ENCODE measurements at places on chromosomes 3 and 15.

DNA sequence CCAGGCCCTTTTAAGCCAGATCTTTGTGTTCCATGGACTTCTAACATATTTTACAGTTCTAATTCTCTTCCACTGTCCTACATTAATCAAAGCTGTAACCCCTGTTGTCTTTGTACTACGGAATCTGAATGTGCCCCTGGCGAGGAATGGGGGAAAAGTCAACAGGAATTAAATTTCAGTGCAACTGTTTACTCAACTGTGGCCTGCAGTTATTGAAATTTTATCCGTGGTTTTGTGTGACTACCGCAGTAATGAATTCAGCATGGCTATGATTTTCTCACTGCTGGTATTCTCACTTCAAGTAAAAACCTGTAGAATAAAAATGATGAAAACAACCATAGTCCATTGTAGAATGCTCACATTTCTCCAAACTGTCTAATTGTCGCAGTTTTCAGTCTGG lies 388.0 kb downstream of the FOXP1 start:
- no peak for DNase-seq

- DNase-seq = no peak
Measured at GRCh38 chr3:63050548-63051177, 175.4 kb upstream of the CADPS start.

- no peak for DNase-seq
Measured at GRCh38 chr15:91530956-91531582, 322.4 kb upstream of the SLCO3A1 start.

- DNase-seq = no peak
Measured at GRCh38 chr3:7789324-7789723, 712.3 kb upstream of the LMCD1 start.

DNA sequence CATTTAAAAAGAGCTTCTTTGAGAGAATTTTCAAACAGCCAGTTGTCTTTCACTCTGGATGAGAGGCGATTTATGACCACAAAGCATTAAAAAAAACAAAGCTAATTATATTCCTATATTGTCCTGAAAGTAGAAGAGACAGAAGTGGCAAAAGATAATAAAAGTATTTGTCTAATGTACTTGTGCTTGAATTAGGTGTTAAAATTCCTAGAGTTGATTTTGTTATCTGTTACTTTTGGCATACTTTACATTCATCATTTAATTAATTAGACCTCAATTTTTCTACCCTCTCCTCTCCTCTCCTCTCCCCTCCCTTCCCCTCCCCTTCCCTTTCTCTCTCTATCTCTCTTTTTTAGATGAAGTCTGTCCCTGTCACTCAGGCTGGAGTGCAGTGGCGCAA lies 635.1 kb upstream of the ZNF385D start:
- no peak for DNase-seq

DNA sequence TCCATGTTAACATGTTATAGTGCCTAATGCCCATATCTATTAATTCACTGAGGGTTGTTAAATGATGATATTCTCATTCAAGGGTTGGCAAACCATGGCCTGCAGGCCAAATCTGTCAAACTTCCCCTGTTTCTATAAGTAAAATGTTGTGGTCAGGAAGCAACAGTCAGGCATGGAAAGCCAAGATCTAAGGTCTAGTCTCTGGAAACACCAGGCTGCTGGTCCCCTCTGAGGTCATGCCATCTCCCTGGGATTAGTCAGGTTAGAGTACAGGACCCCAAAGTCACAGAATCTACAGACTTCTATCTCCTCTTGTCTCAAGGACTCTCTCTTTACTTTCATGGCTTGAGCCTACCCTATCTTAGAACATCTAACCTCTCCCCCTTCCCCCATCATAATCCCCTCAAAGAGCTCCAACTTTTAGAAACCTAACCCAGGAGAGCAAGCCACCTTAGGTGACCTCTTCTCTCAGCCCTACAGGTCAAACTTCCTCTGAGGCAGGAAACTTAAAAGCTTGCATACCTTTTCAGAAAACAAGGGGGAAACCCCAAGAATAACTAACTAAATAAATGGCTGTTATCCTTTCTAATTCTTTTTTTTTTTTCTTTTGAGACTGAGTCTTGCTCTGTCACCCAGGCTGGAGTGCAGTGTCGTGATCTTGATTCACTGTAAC lies 15.3 kb upstream of the HERC1 start:
- DNase-seq = no peak

DNA sequence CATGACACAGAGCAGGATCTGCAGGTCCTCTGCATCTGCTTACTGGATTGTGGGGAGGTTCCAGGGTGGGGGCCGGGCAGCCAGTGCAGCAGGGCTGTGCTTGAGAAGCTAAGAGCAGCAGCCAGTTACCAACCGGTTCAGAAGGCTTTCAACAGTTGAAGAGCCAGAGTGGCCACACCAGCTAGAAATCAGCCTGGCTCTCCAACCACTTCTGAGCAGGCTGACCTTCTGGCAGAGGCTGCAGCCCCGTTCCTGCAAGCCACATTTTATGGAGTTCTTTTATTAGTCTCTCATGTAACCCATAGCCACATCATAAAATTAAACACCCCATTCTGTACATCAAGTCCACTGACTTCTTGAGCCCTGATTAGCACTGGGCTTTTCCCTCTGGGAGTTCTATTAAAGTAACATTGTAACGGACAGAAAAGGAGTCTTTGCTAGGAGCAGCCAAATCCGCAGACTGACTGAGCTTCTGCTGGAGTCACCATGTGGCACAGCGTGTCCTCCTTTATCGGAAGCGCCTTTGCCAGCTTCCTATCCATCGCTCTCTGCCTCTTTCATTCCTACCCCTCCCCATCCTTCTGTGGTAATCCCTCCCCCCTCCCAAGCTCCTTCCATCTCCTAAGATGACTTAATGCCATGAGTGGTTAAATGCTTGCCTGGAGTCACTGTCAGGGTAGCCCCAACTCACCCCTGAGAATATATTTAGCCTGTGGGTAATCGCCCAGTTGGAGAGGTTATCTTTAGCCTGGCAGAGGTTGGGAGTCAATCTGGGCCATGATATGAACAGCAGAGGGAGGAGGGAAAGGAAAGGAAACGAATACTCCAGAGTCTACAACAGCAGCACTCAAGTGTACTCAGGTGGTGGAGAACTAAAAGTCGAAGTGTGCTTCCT lies 138.5 kb upstream of the HES1 start:
- no peak for DNase-seq

DNA sequence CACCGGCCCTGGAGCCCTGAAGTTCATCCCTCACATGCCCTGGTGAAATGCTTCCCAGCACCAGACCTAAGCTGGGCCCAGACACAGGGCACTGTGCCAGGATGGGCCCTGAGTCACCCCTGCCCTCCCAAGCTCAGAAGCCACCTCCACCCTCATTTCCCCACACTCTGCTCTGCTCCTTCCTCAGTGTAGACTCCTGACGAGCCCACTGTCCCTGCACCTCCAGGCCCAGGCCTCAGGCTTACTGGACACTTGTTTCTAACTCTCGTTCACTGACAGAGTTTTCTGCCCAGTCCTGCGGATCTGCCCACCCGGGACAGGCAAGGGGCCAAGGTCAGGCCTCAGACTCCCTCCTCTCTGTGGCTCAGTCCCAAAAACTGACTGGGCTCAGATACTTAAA lies 112.6 kb upstream of the RNF7 start:
- DNase-seq = no peak

DNA sequence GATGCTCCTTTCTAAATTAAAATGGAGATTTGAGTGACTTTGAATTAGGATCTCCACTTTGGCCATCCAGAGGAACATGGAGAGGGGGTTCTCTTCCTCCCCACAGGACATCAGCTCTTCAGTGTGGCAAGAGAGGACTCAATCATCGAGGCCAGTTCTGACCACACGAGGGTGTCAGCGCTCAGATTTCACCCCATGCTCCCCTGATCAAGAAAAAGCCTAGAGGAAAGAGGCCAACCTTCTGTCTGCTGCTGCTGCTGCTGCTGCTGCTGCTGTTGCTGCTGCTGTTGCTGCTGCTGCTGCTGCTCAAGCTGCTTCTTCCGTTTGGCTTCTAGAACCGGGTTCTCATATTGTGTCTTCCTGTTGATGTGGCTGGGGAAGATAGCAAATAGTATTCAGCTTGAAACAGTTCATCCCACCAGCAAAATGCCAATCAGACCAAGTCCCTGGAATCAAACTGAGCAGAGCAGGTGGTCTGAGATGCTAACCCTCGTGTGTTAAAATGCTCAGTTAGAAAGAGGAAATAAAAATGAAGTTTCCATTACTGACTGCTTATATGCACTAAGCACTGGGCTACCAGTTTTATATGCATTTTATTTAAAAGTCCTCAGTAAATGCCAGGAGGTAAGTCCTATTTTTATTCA lies 599.0 kb downstream of the MAGI1 start:
- DNase-seq = no peak

DNA sequence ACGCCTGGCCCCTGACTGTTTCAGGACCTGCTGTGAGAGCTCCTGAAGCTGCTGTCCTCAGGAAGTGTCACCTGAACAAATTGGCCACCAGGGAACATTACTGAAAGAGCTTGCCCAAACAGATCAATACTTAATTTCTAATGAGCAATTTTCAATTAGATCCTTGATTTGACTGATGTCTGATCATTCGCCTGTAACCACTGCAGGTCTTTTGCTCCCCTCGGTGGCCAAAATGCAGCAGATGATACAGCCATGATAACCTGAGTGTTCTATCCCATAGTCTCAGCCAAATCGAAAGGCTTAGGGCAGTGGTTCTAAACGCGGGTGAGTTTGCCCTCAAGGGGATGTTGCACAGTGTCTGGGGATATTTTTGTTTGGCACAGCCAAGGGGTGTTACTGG lies 57.6 kb upstream of the MEX3B start:
- DNase-seq = no peak

- DNase-seq = no peak
Measured at GRCh38 chr3:55487381-55488241, 505 bp upstream of the WNT5A start.

- no peak for DNase-seq
Measured at GRCh38 chr3:34360713-34361112, 562.3 kb downstream of the PDCD6IP start.

DNA sequence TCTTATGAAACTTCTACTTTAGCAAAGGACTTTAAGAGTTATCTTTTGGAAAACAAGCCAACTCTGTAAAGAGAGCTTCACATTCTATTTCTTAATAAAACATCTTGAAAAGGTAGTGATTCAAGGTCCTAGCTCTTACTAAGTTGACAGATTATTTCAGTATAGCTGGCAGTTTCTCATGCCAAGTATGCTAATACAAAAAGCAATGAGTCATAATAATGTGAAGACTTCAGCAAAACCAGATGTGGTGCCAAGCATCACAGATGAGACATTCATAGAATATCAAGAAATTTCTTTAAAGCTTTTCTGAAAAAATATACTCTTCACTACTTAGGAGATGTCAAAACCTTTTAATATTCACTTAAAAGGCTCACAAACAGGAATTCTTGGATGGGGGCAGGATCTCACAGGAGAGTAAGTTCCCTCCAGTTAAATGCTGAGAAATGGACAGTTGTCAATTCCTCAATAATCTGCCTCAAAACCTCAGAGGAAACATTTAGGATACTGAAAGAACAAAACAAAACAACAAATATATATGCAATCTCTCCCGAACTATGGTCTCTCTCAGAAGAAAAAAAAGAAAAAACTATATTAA lies 45.6 kb downstream of the DCBLD2 start:
- no peak for DNase-seq

GRCh38 chr3:53715815-53716483 lies 130.3 kb downstream of the CHDH start:
- no peak for DNase-seq

- DNase-seq = no peak
Measured at GRCh38 chr3:112115806-112116383, 17.2 kb downstream of the GCSAM start.

- no peak for DNase-seq
Measured at GRCh38 chr15:80645494-80646065, 49.5 kb upstream of the ABHD17C start.

DNA sequence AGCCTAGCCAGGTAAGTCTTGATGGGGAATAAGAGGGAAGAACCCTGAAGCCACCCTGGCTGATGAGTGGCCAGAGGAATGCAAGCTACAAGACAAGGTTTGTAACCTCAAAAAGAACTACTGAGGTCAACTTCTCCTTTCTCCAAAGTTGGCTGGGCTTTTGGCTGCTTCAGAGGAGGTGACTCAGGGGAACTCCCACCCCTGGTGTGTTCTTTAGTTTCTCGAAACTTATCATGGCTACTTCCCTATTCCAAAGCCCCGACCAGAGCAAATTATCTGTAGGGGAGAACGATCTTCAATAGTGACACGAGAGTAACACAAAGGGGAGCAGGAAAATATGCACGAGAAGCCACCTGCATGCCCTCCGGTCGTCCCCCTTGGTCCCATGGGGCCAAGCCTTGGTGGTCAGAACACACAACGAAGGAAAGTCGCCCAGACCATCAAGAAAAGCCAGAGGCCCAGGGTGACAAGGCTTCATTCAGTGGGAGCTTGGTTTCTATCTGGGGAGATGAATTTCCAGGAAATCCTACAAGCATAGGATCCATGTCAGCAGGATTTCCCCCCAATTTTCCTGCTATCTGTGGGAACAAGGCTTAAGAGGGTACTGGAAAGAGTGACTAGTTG lies 6.5 kb upstream of the BCL2A1 start:
- no peak for DNase-seq

GRCh38 chr15:56242576-56243162 lies 1.0 kb downstream of the RFX7 start:
- DNase-seq = no peak

Measured in esophagus squamous epithelium (tissue), 5 donors.